ENCODE measurements at places on chromosomes 5 and 9.

GRCh38 chr9:132894346-132894745, 15.6 kb downstream of the SPACA9 start:
- no peak for DNase-seq

- DNase-seq = no peak
Observed at GRCh38 chr5:54721116-54721515, 203.6 kb downstream of the SNX18 start.

DNA sequence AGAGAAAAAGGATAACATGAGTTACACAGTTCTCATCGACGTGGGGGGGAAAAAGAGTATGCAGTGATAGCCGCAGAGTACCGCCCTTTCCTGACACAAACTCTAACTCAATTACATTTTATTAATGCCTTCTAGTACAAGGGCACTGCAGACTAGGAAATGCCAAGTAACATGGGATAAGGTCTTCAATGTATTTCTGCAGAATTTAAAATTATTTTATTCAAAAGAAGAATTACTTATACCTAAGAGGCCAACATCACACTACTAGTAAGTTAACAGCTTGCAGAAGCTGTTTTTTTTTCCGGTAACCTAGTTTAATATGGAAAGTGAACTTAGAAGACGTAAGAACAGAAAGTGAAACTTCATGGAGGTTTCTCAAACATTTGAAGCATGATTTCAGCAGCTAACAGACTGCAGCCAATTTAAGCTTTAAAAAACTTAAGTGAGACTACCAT, 3.9 kb downstream of the SETX start:
- peak; percentile 66 for DNase-seq

DNA sequence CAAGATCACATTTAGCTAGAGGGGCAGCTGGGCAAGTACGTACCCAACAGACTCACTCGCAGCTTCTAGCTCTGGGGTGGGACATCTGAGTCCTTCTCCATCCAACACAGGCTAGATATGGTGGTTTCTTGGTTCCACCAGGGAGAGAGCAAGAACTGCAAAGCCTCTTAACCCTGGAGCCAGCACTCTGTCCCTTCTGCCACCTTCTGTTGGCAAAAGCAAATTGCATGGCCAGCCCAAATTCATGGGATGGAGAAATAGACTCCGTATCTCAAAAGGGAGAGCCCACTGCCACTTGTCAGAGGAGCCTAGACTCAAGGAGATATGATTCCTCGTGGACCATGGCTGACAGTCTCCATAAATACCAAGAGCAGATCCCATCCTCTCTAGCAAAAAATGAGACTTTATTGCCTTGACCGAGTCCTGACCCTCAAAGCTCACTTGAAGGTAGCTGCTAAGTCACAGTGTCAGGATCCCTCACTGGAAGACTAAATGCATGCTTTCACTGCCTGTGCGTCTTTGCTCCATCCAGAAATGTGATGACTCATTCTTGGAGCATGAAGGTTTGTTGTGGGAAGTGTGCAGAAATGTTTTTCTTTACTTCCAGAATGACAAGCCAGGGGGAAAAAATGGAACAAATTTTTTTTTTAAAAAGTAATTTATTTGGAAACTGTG, 28.8 kb upstream of the ROR2 start:
- peak; percentile 3 for DNase-seq

GRCh38 chr5:159509002-159509660, 178.8 kb upstream of the IL12B start:
- no peak for DNase-seq

GRCh38 chr5:165139262-165139661, 1633.8 kb downstream of the MAT2B start:
- DNase-seq = peak; percentile 54

- DNase-seq = no peak
Observed at GRCh38 chr9:111726949-111727348, 65.5 kb downstream of the GNG10 start.

- DNase-seq = no peak
Observed at GRCh38 chr5:103424453-103425205, 138.0 kb downstream of the NUDT12 start.

- no peak for DNase-seq
Observed at GRCh38 chr9:11072176-11072575, 459.4 kb upstream of the PTPRD start.

All from MV-4-11 (cell line).